Tibial nerve (tissue), 4 donors: ENCODE measurements at places on chromosomes 7 and 10. TPM values are rescaled to one million over a fixed set of nuclear protein-coding genes. Genes with fewer than 3 reads are reported as not detected.

The LLCFC1 gene
- total RNA-seq = not detected

The EMX2 gene
- total RNA-seq = 0.78 TPM

The CHN2 gene
- total RNA-seq = 9.8 TPM

The CYP26C1 gene
- total RNA-seq = 2.2 TPM

The DOCK1 gene
- total RNA-seq = 57.3 TPM

The ABCA13 gene
- total RNA-seq = 4.6 TPM

The SEC24C gene
- total RNA-seq = 42.2 TPM

DNA sequence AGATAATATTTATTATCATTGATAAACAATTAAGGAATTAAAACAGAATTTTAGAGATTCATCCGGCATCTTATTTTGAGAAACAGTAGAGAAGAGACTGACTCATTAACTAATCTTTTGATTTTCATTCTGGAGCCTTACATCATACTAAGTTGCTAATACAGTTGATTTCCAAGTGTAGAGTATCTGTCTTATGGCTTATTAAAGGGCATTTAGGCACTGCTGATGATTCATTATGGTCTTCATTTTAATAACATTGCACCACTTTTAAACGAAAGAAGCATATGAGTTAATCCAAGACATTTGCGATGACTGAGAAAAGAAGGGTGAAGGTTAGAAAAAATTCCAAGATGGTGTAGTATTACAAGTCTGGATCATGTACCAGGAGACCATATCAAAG, 186.0 kb upstream of the CACNA2D1 start:
- no peaks in the 10 kb centered on the region for H3K4me1 ChIP-seq
- H3K27me3 ChIP-seq = no peaks in the 10 kb centered on the region
- no peak overlapping the region for H3K27ac ChIP-seq
- no peaks in the 10 kb centered on the region for H3K36me3 ChIP-seq
- no peak for DNase-seq
- H3K4me3 ChIP-seq = no peak overlapping the region

- H3K27me3 ChIP-seq = no peaks in the 10 kb centered on the region
- no peaks in the 10 kb centered on the region for H3K36me3 ChIP-seq
- H3K4me3 ChIP-seq = no peak overlapping the region
- no peak for DNase-seq
- no peak overlapping the region for H3K27ac ChIP-seq
Observed at GRCh38 chr10:125011926-125012705, 70.2 kb downstream of the ZRANB1 start.

DNA sequence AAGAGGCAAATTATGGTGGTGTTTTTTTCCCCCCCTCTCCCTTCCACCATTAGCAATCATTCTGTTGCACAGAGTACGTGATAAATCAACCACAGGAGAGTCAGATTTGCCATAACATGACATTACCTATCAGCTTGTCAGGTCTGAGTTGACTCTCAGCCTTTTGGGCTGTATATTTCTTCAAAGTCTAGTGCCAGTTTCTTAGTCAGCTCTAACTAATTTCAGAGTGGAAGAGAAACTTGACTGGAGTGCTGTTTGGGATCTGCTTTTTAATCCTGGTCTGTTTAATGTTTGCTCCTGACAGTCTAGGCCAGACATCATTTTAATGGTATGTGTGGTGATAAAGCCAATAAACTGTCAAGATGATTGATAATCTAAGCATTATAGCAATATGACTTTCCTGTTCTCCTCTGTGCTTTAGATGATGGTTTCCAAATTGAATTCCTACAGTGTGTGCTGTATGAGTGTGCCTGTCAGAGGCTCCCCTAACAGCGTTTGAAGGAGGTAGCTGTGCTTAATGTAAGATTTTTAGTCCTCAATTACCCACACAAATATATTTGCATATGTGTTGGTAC, 76.9 kb downstream of the LRMDA start:
- H3K36me3 ChIP-seq = no peaks in the 10 kb centered on the region
- H3K27me3 ChIP-seq = no peaks in the 10 kb centered on the region
- no peak overlapping the region for H3K27ac ChIP-seq
- H3K4me1 ChIP-seq = no peaks in the 10 kb centered on the region

DNA sequence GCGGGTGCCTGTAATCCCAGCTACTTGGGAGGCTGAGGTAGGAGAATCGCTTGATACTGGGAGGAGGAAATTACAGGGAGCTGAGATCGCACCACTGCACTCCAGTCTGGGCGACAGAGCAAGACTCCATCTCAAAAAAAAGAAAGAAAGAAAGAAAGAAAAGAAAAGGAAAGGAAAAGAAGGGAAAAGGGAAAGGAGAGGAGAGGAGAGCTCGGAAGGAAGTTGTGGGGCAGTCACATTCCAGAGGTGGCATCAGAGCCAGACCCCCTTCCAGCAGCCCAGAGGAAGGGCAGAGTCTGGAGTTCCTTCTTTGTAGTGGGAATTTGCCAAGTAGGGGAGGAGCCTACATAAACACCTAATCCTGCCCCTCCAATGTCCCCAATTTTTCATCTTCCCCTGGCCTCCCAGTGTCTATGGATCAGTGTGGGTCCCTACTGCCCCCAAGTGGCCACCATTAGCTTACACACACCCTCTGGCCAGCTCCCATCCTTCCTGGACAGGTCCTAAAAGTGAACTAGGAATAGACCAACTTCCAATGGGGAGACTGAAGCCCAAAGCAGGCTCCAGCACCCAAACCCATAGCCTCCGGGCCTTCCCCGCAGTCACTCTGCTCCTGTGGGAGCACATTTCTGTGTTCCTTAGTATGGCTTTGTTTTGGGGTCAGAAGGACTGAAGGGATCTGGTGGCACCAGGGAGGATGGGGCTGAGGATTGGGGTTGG, 39.6 kb upstream of the HSPB1 start:
- H3K36me3 ChIP-seq = no peaks in the 10 kb centered on the region
- peaks cover 56% of the 10 kb centered on the region for H3K27me3 ChIP-seq
- H3K4me3 ChIP-seq = no peak overlapping the region
- no peak overlapping the region for H3K27ac ChIP-seq

DNA sequence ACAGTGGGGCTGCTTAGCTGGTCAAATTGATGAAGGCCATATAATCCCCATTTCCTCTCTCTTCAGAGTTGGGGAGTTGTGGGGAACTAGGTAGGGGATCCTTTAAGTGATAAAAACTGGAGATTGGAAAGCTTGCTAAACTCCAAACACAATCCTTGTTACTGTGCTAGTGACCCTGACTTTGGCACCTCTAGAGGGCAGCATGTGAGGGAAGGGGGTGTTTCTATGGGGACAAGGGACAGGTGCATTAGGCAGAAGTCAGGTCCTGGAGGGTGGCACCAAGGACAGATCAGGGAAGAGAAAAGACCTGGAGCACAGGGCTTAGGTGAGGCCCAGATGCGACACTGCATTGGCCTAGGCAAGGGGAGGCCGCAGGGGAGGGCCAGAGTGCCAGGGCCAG, 66.9 kb downstream of the CDHR3 start:
- DNase-seq = no peak
- H3K27ac ChIP-seq = no peak overlapping the region
- no peaks in the 10 kb centered on the region for H3K27me3 ChIP-seq
- peaks cover 4% of the 10 kb centered on the region for H3K4me1 ChIP-seq
- H3K36me3 ChIP-seq = no peaks in the 10 kb centered on the region
- H3K4me3 ChIP-seq = no peak overlapping the region

DNA sequence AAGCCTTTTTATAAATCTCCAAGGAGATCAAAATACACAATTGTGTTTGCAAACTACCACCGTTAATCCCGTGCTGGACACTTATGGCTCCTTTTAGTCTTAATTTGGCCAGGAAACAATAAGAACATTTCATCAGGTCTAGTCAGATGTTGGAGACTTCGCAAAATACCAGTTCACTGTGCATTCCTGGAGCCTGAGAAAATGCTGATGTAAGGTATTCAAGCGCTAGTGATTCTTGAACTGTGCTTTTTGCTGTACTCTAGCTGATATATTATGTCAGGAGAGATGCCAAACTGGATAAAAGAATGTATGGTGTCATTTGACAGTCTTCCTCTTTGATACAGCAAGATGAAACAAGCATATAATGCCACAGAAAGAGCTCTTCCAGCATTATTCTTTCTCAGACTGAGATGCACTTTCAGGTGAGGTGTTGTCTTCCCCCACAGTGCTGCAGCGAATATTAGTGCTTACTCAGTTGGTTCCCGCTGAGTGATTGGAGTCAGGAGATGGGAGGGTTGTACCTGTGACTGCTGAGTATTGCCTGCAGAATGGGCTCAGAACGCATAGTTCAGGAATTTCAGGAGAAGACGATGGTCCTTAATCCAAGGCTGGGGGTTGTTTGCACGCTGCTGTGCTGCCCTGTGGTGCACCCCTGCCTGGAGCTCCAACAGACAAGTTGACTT, 59.2 kb downstream of the OGDH start:
- DNase-seq = no peak
- no peaks in the 10 kb centered on the region for H3K36me3 ChIP-seq
- no peaks in the 10 kb centered on the region for H3K27me3 ChIP-seq
- no peak overlapping the region for H3K4me3 ChIP-seq

- H3K4me1 ChIP-seq = no peaks in the 10 kb centered on the region
- no peak overlapping the region for H3K27ac ChIP-seq
- H3K27me3 ChIP-seq = no peaks in the 10 kb centered on the region
Observed at GRCh38 chr7:26061678-26062603, 90.1 kb upstream of the NFE2L3 start.

DNA sequence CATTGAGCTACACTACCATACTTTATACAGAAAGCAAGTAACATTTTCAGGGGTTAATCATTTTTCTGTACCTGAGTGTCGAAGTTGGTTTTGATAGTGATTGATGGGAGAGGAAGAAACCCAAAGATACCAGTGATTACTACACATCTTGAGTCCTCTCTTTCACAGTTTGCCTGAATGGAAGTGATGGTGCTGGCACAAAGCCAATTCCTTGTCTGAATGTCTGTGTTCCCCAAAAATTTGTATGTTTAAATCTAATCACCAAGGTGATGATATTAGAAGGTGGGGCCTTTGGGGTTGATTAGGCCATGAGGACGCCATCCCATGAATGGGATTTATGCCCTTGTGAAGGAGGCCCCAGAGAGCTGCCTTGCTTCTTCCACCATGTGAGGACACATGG, 696.9 kb upstream of the ANKRD30A start:
- no peak overlapping the region for H3K4me3 ChIP-seq
- H3K4me1 ChIP-seq = no peaks in the 10 kb centered on the region
- H3K36me3 ChIP-seq = no peaks in the 10 kb centered on the region
- no peaks in the 10 kb centered on the region for H3K27me3 ChIP-seq

DNA sequence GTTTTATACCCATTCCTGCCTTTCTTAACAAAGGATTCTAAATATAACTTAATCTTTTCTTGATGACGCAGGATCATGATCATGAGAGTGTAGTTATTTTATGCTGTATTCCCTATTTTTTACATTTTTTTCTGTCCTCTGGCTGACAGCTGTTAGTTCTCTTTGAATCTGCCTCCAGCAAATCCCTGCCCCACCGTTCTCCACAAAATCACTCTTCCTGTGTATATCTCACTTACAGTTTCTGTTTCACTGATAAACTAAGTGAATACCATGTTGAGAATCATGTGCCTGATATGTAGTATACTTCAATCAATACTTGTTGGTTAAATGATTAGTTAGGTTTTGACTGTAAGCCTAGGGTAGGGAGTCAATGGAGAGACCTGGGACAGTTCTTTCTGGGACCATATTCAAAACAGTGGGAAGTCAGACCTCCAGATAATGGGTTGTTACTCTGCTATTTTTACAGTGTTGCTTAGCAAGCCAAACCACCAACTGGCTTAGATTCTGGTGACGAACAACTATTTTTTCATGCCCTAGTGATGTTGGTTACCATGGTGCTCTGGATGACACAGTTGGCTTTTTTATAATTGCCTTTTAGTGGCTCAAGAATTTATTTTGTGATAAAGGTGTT, 12.8 kb downstream of the CNNM1 start:
- H3K27me3 ChIP-seq = no peaks in the 10 kb centered on the region
- no peak overlapping the region for H3K27ac ChIP-seq
- H3K4me1 ChIP-seq = no peaks in the 10 kb centered on the region
- H3K4me3 ChIP-seq = no peak overlapping the region

GRCh38 chr7:74051193-74051592, 23.2 kb downstream of the ELN start:
- no peaks in the 10 kb centered on the region for H3K36me3 ChIP-seq
- H3K4me1 ChIP-seq = no peaks in the 10 kb centered on the region
- H3K4me3 ChIP-seq = no peak overlapping the region
- no peak overlapping the region for H3K27ac ChIP-seq
- no peaks in the 10 kb centered on the region for H3K27me3 ChIP-seq

DNA sequence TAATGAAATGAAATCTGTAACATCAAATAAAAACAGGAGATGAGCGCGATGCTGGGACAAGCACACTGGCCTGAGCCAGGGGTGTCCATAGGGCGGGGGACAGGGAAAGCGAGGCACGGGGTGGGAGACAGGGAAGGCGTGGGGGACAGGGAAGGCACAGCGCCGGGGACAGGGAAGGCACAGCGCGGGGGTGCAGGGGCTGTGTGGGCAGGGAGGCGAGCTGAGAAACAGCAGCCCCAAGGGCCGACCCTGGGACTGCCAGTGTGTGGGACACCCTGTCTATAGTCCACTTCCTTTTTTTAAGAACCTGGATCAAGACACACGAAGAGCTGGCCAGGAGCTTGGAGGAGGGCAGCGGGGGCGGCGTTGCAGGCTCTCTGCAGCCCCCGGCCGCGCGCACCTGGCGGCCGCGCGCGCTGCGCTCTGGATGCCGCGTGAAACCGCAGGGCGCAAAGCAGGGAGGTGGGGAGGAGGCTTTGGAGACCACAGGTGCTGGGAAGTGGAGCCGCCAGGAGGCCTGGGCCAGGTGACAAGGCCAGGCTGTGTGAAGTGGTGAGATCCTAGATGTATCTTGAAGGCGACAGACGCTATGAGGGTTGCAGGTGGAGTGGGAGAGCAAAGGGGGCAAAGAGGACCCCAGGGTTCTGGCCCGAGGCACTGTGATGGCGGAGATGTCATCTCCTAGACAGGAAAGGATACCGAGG, 157.7 kb downstream of the COBL start:
- no peak overlapping the region for H3K27ac ChIP-seq
- H3K4me3 ChIP-seq = no peak overlapping the region
- H3K27me3 ChIP-seq = no peaks in the 10 kb centered on the region
- peaks cover under 1% of the 10 kb centered on the region for H3K4me1 ChIP-seq

- peaks cover 51% of the 10 kb centered on the region for H3K4me1 ChIP-seq
- DNase-seq = no peak
- H3K27ac ChIP-seq = no peak overlapping the region
- H3K4me3 ChIP-seq = no peak overlapping the region
Observed at GRCh38 chr10:119415536-119416503, 126.7 kb downstream of the RGS10 start.

DNA sequence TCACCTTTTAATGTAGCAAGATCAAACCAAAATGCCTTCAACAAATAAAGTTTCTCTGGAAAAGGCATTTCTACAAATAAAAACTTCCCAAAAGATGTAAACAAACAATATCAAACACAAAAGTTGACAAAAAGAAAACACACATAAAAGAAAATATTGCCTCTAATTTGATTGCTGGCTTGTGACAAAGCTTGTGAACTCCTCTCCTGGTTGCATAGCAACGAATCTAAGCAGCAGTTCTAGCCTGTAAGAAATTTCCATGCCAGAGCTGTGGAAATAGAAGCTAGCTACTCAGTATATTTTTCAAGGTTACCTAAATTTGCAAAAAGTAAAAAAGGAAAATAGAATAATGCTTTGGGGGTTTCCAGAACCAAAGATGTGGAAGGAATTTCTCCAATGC, 173.9 kb upstream of the CDK1 start:
- no peak overlapping the region for H3K4me3 ChIP-seq
- peaks cover 3% of the 10 kb centered on the region for H3K4me1 ChIP-seq
- no peaks in the 10 kb centered on the region for H3K36me3 ChIP-seq
- no peaks in the 10 kb centered on the region for H3K27me3 ChIP-seq
